ENCODE measurements at places on chromosomes 2 and 18. TPM values are rescaled to one million over a fixed set of nuclear protein-coding genes. Genes with fewer than 3 reads are reported as not detected.

RGPD4 gene
- total RNA-seq = not detected

KANSL3 gene
- total RNA-seq = 26.7 TPM

- no peak overlapping the region for H3K4me3 ChIP-seq
- no peak overlapping the region for H3K27ac ChIP-seq
- no peaks in the 10 kb centered on the region for H3K27me3 ChIP-seq
- H3K4me1 ChIP-seq = no peaks in the 10 kb centered on the region
- DNase-seq = no peak
These were observed 24.7 kb upstream of the ANKRD62 start for GRCh38 chr18:12068950-12069320.

IL1RL1 gene
- total RNA-seq = 15.6 TPM

SERPINB11 gene
- not detected for total RNA-seq

DNA sequence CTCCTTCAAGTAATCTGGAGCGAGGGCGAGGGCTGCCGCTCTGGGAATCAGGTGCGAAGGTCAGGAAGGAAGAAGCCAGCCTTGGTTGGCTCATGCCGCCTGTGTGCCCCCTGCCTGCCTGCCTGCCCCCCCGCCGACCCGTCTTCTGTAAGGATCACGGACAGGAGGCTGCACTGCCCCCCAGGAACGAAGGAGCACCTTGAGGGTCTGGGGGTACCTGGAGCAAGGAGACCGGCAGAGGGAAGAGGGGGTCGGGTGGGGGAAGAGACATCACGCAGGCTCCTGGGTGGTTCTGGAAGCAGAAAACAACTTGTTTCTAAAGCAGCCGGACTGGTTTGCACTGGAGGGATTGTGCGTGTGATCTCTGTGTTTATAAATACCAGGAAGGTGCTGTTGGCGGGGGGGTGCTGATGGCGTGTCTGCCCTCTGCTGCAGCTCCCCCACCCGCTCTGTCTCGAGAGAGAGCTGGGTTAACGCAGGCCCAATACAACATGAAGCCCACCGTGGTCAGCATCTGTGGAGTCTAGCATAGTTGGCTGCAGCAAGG lies 1.7 kb downstream of the FOSL2 start:
- no peaks in the 10 kb centered on the region for H3K36me3 ChIP-seq
- H3K27me3 ChIP-seq = no peaks in the 10 kb centered on the region
- DNase-seq = peak; percentile 70
- peak overlapping the region; percentile 77 for H3K4me3 ChIP-seq

SERPINB8 gene
- total RNA-seq = 9.3 TPM

GRCh38 chr2:159650574-159650973 lies 34.2 kb upstream of the BAZ2B start:
- no peaks in the 10 kb centered on the region for H3K4me1 ChIP-seq
- H3K27me3 ChIP-seq = no peaks in the 10 kb centered on the region
- no peak for DNase-seq
- H3K36me3 ChIP-seq = no peaks in the 10 kb centered on the region
- no peak overlapping the region for H3K27ac ChIP-seq
- H3K4me3 ChIP-seq = no peak overlapping the region

ABCB11 gene
- total RNA-seq = 9.2 TPM

NDC80 gene
- total RNA-seq = 5.6 TPM

SLC40A1 gene
- total RNA-seq = 261 TPM

- no peaks in the 10 kb centered on the region for H3K27me3 ChIP-seq
- no peak overlapping the region for H3K27ac ChIP-seq
- H3K36me3 ChIP-seq = no peaks in the 10 kb centered on the region
- no peak for DNase-seq
- H3K4me1 ChIP-seq = no peaks in the 10 kb centered on the region
These were observed 29.3 kb downstream of the ANKMY1 start for GRCh38 chr2:240528406-240529040.

PRR30 gene
- total RNA-seq = not detected

DNA sequence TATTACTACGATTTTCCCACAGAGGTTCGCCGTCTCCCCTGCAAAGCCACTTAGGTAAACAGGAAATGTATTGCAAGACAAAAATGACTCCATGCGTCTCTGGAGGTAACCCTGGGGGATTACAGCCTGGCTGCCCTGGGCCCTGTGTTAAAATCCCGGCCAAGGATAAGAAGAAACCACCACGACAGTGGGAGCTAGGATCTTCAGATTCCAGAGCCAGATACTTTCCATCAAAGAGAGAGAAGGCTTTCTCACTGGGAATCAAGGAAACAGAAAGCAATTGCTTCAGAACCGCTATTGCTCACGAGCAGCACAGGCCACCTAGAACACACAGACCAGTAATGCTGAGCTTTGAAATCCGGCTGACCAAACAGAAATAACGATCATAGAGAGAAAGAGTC lies 97.9 kb upstream of the ZNF516 start:
- H3K27me3 ChIP-seq = no peaks in the 10 kb centered on the region
- no peak overlapping the region for H3K4me3 ChIP-seq
- H3K27ac ChIP-seq = no peak overlapping the region
- peak; percentile 47 for DNase-seq

DNA sequence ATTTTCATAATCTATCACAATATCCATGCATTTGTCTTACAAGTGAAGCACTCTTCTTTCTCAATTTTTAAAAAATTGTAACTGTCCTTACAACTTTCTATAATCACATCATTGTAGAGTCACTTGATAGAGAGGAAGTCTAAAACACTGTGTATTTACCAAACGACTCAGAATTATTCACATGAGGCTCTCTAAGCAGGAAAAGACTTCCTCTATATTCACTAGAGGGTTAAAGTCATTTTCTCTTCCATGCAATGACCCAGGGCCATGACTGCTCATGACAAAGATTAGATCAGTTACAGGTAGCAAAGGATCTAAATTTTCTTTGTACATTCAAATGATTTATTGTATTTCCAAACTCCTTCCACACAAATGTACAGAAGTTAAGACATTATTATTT lies 9.0 kb upstream of the SLC1A4 start:
- H3K36me3 ChIP-seq = no peaks in the 10 kb centered on the region
- H3K4me1 ChIP-seq = peaks cover 7% of the 10 kb centered on the region
- no peak for DNase-seq
- no peak overlapping the region for H3K4me3 ChIP-seq
- H3K27me3 ChIP-seq = no peaks in the 10 kb centered on the region
- no peak overlapping the region for H3K27ac ChIP-seq

- no peak overlapping the region for H3K4me3 ChIP-seq
- no peaks in the 10 kb centered on the region for H3K27me3 ChIP-seq
- H3K4me1 ChIP-seq = peaks cover 9% of the 10 kb centered on the region
- H3K36me3 ChIP-seq = no peaks in the 10 kb centered on the region
These were observed 35.6 kb downstream of the PPP3R1 start for GRCh38 chr2:68216454-68217310.

- no peaks in the 10 kb centered on the region for H3K36me3 ChIP-seq
- H3K27ac ChIP-seq = no peak overlapping the region
- peaks cover 4% of the 10 kb centered on the region for H3K27me3 ChIP-seq
- no peak overlapping the region for H3K4me3 ChIP-seq
These were observed 218.8 kb downstream of the HAUS1 start for GRCh38 chr18:46322941-46323340.

FLACC1 gene
- 0.80 TPM for total RNA-seq

DNA sequence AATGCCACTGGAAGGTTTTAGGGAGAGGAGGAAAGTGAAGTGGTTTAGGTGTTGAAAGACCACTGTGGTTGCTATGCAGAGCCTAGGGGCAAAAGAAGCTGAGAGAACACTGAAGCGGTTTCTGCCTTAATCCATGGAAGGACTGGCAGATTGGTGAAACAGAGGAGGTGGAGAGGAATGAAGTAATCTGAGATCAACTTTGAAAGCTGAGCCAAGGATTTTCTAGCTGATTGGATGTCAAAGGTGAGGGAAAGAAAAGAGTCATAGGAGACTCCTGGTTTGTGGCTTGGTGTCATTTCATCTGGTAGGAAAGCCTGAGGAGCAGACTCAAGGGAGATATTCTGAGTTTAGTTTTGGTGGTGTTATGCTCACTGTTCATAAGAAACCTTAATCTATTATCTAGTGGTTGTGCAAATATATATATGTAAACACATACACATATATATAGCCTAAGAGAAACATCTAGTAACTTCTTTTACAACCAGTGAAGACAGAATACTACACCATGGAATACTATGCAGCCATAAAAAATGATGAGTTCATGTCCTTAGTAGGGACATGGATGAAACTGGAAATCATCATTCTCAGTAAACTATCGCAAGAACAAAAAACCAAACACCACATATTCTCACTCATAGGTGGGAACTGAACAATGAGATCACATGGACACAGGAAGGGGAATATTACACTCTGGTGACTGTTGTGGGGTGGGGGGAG lies 134.1 kb upstream of the CREB1 start:
- no peaks in the 10 kb centered on the region for H3K36me3 ChIP-seq
- H3K4me3 ChIP-seq = no peak overlapping the region
- no peaks in the 10 kb centered on the region for H3K4me1 ChIP-seq
- no peak overlapping the region for H3K27ac ChIP-seq
- DNase-seq = no peak
- H3K27me3 ChIP-seq = no peaks in the 10 kb centered on the region

MIB1 gene
- 62.3 TPM for total RNA-seq

VIL1 gene
- 261 TPM for total RNA-seq

DNA sequence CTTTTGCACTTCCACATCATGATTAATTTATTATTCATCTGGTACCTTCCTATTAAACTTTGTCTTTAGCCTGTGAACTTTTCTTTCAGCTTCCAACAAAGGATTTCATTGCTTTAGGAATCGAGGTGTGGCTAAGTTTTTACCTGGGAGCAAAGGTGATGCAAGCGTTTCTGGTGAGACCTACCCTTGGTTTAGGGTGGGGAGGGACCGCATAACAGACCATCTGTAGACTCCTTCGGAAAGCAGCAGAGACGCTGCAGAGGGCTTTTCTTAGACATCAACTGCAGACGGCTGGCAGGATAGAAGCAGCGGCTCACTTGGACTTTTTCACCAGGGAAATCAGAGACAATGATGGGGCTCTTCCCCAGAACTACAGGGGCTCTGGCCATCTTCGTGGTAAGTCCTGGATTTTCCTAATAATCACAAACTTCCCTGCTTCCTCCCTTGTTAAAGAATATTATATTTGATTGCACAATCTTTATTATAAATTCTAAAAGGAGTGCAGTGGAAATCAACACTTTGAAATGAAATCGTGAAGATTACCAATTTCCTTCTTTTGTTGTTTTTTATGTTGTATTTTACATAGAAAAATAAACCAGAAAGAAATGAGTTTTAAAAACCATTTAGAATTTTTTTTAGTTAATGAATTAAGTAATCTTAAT lies at the start of gene DSG3:
TSS of gene DSG3 (plus strand) at position 212 of the 662 bp plus-strand sequence. CDS start at position 349, 137 bp downstream.
- H3K4me3 ChIP-seq = no peak within 1 kb of the TSS
- DNase-seq = no peak
- no peak within 1 kb of the TSS for H3K27ac ChIP-seq
- no peaks in the 10 kb centered on the region for H3K4me1 ChIP-seq

DNA sequence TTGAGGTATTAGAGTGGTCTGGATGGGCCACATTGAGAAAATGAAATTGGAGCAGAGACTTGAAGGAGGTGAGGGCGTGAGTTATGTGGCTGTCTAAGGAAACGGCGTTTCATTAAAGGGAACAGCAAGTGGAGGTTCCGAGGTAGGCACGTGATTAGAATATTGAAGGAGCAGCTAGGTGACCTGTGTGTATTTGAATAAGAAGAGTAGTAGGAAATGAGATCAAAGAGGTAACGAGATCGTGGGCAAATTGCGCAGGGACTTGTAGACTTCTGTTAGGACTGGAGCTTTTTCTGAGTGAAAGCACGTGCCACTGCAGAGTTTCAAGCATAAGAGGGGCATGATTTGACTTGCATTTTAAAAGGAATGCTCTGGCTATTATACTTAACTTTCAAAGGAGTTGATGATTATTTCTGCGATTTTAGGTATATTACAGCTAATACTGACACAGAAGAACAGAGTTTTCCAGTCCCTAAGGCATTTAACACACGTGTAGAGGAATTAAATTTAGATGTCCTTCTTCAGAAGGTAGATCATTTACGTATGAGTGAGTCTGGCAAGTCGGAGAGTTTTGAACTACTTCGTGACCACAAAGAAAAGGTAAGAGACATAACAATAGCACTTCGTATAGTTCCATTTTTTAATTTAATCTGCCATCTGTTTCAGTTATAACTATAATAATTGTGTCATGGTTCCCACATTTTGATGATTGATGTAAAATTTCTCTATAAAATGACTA lies 48.7 kb downstream of the RMDN2 start:
- no peaks in the 10 kb centered on the region for H3K27me3 ChIP-seq
- no peak overlapping the region for H3K27ac ChIP-seq
- no peaks in the 10 kb centered on the region for H3K36me3 ChIP-seq
- DNase-seq = no peak
- H3K4me1 ChIP-seq = no peaks in the 10 kb centered on the region
- no peak overlapping the region for H3K4me3 ChIP-seq

UGT1A10 gene
- not detected for total RNA-seq

DNA sequence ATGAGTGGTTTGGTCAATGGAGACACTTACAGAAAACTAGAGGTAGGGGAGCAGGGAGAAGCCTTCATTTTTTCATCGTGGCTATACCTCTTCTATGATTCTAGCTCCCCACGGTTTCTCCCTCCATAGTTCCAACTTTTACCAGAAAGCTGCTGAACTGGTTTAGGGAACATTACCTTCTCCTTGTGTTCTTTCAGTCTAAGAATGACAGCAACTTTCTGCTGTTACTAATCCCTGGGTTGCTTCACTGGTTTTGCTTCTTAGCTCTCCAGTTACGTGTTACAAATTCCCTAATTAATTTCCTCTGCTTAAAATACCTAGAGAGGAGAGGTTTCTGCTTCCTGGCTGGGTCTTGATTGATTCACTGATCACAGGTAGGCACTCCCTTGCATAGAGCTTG lies 499.9 kb downstream of the SLC4A3 start:
- no peak for DNase-seq
- H3K4me1 ChIP-seq = no peaks in the 10 kb centered on the region
- H3K27me3 ChIP-seq = no peaks in the 10 kb centered on the region
- no peaks in the 10 kb centered on the region for H3K36me3 ChIP-seq
- no peak overlapping the region for H3K4me3 ChIP-seq
- no peak overlapping the region for H3K27ac ChIP-seq

CD207 gene
- not detected for total RNA-seq

- H3K4me3 ChIP-seq = no peak overlapping the region
- DNase-seq = peak; percentile 44
- no peaks in the 10 kb centered on the region for H3K36me3 ChIP-seq
These were observed 32.1 kb upstream of the DYNAP start for GRCh38 chr18:54558609-54559585.

BOK gene
- 25.4 TPM for total RNA-seq

DLX1 gene
- not detected for total RNA-seq

DNA sequence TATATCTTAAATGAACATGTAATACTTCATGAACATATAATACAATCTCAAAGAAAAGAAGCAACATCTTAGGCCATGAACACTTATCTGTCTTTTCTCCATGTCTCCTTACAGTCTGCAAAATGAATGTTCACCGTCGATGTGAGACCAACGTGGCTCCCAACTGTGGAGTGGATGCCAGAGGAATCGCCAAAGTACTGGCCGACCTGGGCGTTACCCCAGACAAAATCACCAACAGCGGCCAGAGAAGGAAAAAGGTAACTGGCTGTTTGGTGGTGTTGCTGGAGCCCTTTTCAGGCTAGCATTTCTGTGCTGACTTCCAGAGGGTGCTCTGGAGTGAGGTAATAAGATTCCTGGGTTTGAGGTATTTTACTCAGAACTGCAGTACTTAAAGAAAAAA lies 295.9 kb upstream of the EPAS1 start:
- H3K4me1 ChIP-seq = peaks cover 10% of the 10 kb centered on the region
- H3K4me3 ChIP-seq = no peak overlapping the region
- peak overlapping the region; percentile 59 for H3K27ac ChIP-seq
- no peaks in the 10 kb centered on the region for H3K36me3 ChIP-seq

SPATA3 gene
- total RNA-seq = not detected

GRCh38 chr2:27822049-27822448 lies 50.5 kb downstream of the MRPL33 start:
- no peak overlapping the region for H3K4me3 ChIP-seq
- no peaks in the 10 kb centered on the region for H3K4me1 ChIP-seq
- no peaks in the 10 kb centered on the region for H3K36me3 ChIP-seq
- no peaks in the 10 kb centered on the region for H3K27me3 ChIP-seq
- peak overlapping the region; percentile 37 for H3K27ac ChIP-seq
- DNase-seq = peak; percentile 30

All from hepatocyte (in vitro differentiated cells).